ENCODE measurements at places on chromosomes 3 and 15.

DNA sequence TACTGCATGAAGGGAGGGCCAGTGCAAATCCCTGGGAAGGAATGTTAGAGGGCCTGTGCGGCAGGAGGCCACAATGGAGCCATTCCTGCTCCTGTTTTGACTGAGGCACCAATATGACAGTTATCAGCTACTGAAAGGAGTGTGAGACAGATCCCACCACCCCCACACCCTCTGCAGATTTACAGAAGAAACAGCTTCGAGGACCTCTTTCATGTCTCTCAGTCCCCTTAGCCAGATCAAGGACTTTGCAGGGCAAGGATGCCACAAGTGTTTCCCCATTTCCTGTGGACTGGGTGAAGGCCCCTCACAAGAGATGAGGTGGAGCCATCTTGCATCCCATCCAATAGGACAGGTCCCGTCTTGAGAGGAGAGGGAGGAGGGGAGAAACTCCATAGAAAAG lies 48.5 kb upstream of the RASGRP1 start:
- DNase-seq = no peak

DNA sequence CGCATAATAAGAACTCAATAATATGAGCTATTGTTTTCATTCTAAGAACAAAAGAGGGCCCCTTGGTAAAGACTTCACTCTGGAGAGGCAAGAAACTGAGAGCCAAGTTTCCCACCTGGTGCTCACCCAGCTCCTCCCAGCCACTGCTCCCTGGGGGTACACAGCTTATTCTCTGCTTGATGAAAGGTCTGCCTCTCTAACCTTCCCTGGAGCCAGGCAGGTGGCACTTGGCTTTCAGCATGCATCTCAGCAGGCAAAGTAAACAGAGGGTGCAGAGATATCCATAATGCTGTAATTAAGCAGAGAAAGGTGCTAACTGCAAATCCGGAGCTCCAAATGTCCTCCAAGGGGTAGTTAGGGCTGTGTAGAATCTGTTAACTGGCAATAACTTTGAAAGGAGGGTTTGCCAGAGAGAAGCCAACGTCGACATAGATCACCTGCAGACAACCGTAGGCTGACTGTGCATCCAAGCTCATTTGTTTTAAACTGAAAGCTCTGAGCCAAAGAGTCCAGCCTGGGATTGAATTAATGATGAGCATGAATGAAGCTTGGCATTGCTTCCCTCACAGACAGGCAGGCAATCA lies 159.6 kb upstream of the PROK2 start:
- no peak for DNase-seq

GRCh38 chr3:155079746-155080487 lies at the start of gene MME:
Gene MME (plus strand): TSS chr3:155080319. CDS start chr3:155084168, 3,849 bp downstream.
- DNase-seq = no peak

DNA sequence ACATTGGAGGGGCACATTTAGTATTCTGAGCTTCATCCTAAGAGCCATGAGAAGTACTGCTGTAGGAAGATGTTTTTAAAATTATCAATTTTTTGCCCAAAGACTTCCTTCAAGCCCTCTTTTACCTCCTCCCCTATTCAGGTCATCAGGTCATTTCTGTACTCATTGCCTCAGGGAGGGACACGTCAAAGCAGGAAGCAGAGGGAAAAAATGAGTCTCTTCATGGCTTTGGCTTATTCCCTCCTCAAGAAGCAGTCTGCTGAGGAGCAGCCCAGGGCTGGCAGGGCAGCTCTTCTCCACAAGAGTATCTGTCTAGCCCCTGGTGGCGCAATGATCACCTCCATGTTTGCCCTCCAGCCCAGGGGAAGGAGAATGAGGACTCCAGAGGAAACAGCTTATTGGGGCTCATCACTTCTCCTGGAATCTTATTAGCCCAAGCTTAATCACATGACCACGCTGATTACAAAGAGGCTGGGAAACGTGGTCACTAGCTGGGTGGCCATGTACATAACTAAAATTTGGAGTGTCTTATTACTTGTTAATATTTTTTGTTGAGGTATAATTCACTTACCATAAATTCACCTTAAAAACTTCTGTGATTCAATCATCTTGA lies 44.2 kb upstream of the GATA2 start:
- DNase-seq = no peak

DNA sequence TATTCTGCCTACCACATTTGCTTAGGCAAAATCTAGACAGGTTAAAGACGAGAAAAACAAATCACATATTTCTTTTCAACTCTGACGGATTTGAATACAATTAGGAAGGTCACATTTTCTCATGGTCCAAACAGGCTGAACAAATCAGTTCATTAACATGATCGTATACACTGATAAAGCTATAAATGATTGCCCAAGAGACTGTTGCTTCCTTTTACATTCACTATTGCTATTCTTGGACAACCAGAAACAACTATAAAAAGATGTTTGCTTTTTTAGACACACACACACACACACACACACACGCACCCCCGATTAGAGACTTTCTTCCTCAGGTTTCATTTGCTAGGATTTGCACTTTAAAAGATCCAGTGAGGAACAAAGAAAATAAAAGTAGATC lies 122.3 kb upstream of the BHLHE40 start:
- DNase-seq = no peak

DNA sequence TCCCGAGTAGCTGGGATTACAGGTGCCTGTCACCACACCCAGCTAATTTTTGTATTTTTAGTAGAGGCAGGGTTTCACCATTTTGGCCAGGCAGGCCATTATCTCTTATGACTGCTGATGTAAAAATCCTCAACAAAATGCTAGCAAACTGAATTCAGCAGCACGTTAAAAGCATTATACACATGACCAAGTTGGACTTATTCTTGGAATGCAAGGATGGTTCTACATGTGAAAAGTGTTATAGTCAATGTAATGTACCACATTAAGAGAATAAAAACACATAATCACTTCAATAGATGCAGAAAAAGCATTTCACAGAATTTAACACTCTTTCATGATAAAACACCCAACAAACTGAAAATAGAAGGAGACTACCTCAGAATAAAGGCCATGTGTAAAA lies 20.2 kb downstream of the RNF13 start:
- no peak for DNase-seq

DNA sequence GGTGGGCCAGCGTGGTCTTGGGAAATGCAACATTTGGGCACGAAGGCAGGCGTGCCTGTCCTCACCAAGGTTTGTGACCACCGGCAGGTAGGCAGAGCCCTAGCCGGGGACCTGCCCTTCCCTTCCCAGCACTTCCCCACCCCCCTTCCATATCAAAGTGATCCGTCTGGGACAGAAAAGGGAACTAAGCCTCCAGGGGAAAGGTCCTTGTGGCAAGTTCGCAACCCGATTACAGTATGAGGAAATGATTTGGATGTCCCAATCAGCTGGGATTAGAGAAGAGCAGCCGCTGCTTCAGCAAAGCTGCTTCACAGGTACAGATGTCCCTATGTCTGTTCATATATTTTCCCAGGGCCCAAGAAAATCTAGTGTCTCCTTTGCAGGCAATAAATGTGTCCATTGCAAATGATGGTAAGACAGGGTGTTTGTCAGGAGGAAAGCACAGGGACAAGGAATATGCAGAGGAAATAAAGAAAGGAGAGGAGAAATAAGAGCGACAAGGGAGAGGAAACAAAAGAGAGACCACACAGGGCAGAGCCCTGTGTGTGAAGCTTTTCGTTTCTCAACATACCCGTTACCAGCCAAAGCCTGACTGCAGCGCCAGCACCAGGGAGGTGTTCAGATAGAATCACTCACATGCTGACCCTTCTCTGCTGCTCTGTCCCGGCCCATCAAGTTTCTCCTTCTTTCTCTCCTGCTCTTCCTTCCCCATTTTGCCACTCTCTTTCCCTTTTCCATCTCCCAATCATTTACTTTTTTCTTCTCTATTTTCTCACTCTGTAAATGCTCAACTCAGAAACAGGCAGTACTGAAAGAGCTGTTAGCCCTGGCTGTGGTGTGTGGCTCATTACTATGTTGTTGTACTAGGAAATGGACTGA lies 17.4 kb upstream of the SECISBP2L start:
- no peak for DNase-seq
